ENCODE measurements at places on chromosomes 5 and 9.
A peak's percentile ranks its signal among the peaks of the same experiment; 100 is the strongest.

- no peak for DNase-seq
These were observed 678.7 kb downstream of the MAT2B start for GRCh38 chr5:164184158-164184557.

- DNase-seq = no peak
These were observed 39.0 kb downstream of the CACNA1B start for GRCh38 chr9:137916540-137916939.

- DNase-seq = no peak
These were observed 95.3 kb downstream of the TTLL11 start for GRCh38 chr9:121997791-121998190.

- DNase-seq = no peak
These were observed 86.4 kb upstream of the IFNE start for GRCh38 chr9:21568484-21568883.

DNA sequence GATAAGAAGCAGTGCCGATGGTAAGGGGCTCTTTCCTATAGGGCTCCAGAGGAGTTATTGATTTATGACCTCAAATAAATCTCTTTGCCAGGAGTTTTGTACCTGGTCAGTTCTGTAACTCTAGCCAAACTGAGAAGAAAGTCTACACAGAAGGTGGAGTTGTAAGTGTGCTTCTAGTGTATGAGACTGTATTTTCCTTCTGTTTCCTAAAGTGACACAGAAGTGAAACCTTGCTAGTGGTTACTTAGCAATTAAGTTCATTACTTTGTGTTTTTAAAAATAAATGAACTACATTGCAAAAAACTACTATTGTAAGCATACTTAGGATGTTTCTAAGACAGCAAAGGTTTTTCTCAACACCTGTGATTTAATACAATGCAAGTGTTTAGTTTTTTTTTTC is 48.7 kb upstream of the ACTBL2 start:
- no peak for DNase-seq

GRCh38 chr5:29949301-29949872 is 1244.1 kb upstream of the CDH6 start:
- no peak for DNase-seq

GRCh38 chr5:72020161-72020983 is 86.9 kb upstream of the MAP1B start:
- DNase-seq = no peak

- DNase-seq = peak; percentile 91
These were observed 4.8 kb upstream of the SMU1 start for GRCh38 chr9:33081128-33081851.

DNA sequence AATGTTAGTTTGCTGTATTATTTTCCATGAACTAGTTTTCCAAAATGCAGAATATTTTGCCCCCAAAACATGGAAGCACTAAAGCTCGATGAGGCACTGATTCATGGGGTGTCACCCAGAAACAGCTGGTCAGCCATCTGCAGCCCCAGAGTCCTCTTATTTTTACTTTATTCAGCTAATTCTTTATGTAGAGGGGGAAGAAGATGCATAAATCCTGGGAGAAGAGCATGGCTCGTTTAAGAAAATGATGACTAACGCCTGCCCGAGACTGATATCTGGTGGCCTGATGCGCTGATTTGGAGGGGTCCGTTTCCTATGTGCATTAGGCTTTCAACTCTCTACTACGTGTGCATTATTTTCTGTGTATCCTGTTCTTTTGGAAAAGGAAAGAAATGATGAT is 390.3 kb upstream of the MEF2C start:
- no peak for DNase-seq

DNA sequence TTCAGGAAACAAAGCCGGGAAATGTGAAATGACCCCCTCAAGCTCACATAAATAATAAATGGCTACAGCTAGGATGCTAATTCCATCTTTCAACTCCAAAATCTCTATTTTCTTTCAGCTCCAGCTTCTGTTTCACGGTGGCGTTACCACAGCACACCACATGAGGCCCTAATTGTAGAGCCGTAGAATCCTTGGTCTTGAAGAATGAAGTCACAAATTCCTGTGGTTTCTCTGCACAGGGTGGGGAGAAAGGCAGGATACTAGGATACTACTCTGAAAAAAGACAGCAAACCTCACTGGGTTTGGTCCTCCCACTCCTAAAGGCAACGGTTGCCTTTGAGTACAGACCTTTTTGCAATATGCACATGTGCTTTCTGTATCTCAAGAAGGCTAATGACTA is 13.9 kb upstream of the RARS1 start:
- no peak for DNase-seq

GRCh38 chr9:92589923-92590322 is 54.1 kb upstream of the ECM2 start:
- no peak for DNase-seq

DNA sequence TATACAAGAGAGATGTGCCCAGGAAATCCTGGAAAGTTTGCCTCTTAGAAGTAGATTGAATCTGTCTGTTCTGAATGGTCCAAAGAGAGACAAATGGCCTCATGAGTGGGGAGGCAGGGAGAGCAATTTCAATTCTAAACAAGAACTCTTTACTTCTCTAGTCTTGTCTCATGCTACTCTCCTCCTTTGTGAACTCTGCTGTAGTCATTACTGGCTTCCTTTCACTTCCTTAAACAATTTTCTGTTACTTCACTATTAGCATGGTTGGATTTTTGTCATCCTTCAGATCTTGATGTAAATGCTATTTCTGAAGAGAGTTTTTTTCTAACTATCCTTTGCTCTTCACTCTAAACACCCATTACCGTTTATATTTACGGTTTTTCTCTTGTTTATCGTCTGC is 54.0 kb upstream of the GRIN3A start:
- DNase-seq = no peak

GRCh38 chr5:132259069-132259851 is 1.8 kb downstream of the PDLIM4 start:
- DNase-seq = no peak

DNA sequence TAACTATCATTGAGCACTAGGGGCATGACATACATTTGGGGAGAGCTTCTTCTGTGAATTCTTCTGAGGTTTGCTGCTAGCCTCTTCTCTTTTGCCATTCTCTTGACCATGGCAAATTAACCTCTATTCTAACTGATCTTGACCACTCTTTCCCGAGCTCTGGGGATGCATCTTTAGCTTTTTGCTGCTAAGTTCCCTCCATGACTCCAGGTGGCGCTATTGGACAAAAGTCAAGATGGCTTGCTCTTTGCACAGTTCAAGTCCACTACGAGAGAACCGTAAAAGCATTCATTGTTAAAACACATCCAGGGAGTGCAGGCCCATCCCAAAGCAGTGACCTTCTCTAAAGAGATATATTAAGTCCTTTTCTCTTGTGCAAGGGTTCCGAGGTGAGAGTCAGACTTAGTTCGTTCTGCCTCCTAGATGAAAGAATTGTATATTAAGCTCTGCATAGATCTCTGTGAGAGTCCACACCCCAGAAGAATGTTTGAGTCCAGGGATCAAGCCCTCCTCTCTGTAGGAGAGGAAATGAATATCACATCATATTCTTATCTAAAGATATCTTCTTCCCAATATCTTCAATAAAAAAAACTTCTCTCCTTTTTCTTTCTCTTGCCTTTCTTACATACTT is 1152.9 kb upstream of the CDH6 start:
- DNase-seq = peak; percentile 92

GRCh38 chr5:79056847-79057246 is 12.6 kb downstream of the DMGDH start:
- DNase-seq = no peak

GRCh38 chr9:16407617-16408016 is 462.9 kb downstream of the BNC2 start:
- no peak for DNase-seq

GRCh38 chr9:99931155-99931840 is 24.8 kb downstream of the STX17 start:
- DNase-seq = no peak

DNA sequence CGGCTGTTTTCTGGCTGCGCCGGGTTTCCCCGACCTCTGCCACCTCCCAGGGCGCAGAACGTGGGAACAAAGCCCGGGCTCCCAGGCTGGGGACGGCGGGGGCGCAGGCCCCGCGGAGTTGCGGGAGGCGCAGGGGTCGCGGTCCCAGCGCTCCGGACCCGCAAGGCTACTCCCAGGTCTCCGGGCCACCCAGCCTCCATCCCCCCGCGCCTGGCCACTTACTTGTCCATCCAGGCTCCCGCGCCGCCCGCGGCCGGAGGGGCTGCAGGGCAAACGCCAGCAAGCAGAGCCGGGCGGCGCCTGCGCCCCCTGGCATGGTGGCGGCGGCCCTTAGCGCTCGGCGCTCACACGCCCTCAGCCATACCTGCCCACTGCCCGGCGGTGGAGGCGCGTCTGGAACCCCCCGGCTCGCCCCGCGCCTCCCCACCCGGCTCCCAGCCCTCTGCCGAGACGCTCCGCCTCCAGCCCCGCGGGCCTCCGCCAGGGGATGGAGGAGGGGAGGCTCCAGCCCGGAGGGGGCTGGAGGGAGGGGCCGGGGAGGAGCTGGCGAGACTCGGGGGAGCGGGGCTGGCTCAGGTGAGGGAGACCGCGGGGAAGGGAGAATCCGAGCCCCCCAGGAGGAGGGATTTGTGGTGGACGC is at the start of gene ADAM19:
Gene ADAM19, minus strand, starts transcription at position 395 of the 640 bp plus-strand sequence. Its CDS starts 79 bp downstream, at position 316.
- peak; percentile 67 for DNase-seq

DNA sequence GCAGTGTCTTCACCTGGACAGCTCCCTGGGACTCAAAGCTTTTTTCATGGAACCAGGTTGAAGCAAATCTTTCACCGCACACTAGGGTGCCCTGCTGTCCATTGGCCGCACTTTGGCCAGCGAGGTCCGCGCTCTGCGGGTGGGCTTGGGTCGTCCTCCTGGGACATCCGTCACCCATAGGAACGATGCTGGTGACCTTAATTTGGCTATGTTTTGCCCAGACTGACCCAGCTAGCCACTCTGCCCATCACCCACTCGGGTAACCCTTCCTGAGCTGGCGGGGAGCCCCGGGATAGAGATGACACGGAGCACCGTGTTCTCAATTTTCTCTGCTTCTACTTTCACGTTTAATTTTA is 25.9 kb downstream of the ZDHHC11B start:
- no peak for DNase-seq

DNA sequence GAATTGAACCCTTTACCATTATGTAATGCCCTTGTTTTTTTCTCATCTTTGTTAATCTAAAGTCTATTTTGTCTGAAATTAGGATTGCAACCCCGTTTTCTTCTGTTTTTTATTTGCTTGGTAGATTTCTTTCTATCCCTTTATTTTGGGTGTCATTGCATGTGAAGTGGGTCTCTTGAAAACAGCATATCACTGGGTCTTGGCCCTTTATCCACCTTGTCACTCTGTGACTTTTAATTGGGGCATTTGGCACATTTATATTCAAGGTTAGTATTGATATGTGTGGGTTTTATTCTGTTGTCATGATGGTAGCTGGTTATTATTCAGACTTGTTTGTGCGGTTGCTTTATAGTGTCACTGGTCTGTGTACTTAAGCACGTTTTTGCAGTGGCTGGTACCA is 117.4 kb upstream of the MARCHF11 start:
- DNase-seq = no peak

- peak; percentile 8 for DNase-seq
These were observed 585.2 kb downstream of the ACTL7B start for GRCh38 chr9:108270561-108270960.

DNA sequence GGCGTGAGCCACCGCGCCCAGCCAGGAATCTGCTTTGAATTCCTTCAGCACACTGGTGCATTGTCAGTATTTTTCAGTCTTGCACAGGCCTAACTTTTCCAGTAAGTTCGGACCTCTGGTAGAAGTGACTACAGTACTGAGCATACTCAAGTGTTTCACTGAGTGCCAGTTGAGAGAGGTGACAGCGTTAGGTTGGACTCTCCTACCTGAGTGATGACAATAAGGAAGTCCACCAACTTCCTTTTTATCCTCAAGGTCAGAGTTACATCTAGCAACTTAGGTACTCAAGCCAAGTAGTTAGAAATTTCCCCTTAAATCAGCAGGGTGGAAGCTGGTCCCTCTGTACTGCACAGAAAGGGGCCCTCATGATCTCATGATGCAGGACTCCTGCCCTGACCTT is 26.0 kb upstream of the FSD1L start:
- no peak for DNase-seq

DNA sequence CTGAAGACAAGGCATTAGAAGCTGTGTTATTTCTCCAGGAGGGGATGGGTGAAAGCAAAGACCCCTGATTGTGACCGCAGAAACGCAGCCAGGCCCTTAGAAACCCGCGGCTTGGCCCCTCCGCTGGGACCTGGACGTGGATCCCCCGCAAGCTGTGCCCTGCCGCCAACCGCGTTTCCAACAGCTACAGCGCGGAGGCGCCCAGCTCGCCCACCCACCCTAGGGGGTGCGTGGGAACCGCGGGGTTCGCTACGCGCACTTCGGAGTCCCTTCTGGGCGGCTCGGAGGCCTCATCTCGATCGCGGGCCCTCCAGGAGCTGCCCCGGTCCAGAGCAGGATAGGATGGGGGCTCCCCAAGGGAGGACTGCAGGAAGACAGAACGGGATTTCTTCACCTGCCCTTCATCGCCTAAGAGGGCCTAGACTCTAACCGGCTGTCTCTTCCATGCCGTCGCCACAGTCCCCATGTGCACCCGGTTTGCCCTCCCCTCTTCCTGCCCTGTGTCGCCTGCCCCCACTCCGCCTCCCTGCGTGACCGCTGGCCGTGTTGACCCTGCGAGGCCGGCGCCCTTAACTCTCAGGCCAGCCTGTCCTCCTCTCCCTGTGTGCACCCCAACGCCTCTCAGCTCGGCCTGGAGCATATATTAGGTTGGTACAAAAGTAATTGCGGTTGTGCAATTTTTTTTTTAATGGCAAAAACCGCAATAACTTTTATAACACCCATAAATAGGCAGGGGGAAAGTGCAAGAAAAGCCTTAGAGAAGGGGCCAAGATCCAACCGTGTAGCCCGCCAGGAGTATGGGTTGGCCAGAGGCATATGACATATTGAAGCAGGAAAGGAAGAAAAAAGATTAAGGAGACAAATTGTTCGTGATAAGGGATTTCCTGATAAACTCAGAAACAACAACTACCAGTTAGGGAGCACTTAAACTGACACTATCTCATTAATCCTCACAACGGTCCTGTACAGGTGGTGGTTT is 68.1 kb upstream of the FREM1 start:
- no peak for DNase-seq

DNA sequence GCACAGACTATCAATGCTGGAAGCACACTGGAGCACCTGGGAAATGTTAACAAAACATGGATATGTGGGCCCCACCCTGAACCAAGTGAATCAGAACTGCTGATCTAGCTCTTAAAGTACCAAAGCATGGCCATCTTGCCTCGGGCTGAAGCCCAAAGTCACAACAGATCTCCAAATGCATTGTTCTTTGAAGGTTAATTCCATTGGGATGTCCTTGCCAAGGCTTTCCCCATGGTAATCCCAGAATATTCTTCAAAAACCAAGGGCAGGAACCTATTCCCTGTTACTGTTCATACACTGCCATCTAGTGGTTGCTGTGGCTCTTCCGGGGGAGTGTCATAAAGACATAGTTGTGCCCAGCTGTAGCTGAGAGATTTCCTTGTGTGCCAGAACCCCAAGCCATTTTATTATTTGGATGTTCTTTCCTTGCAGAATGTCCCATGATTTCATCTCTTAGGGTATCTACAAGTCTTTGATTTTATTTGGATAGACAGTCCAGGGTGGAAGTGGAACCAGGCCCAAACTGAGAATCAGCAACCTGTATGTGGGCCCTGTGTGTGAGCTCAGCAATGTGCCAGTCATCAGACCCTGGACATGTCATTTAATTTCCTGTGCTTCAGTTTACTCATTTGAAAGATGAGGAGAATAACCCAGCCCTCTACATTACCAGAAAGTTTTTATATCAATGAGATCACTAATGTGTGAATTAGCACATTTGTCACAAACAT is 290.0 kb downstream of the ACTL7B start:
- peak; percentile 87 for DNase-seq

- no peak for DNase-seq
These were observed 21.6 kb downstream of the SH3TC2 start for GRCh38 chr5:149041242-149041641.

GRCh38 chr5:88657906-88658775 is 224.8 kb downstream of the MEF2C start:
- DNase-seq = no peak

- DNase-seq = no peak
These were observed 31.2 kb downstream of the SEMA4D start for GRCh38 chr9:89466451-89467277.
